ENCODE measurements at places on chromosomes 3 and 15.

GRCh38 chr3:58326267-58326900 lies 6.3 kb upstream of the PXK start:
- DNase-seq = no peak

- DNase-seq = no peak
Observed at GRCh38 chr15:82079736-82080135, 33.9 kb upstream of the MEX3B start.

GRCh38 chr3:16486201-16486600 lies 27.3 kb downstream of the RFTN1 start:
- no peak for DNase-seq

- DNase-seq = no peak
Observed at GRCh38 chr3:52182196-52182595, 15.8 kb upstream of the ALAS1 start.

DNA sequence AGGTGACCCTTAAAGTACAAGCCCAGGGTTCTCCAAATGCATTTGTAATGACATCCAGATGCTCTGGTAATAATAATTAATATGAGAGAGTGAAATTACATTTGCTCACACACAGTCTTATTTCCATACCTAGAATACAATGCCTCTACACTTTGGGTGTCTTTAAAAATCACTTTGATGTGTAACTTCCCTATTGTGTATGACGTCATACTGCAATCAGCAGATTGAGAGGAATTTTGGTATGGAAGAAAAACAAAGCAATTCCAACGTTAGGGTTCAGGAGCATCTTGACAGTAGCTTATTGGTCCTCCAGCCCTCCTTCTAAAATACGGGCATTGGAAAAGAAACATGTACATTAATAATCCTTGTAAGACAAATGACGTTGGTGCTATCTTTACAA lies 670.6 kb upstream of the ZNF385D start:
- no peak for DNase-seq

- no peak for DNase-seq
Observed at GRCh38 chr3:110493438-110494092, 578.1 kb upstream of the NECTIN3 start.

DNA sequence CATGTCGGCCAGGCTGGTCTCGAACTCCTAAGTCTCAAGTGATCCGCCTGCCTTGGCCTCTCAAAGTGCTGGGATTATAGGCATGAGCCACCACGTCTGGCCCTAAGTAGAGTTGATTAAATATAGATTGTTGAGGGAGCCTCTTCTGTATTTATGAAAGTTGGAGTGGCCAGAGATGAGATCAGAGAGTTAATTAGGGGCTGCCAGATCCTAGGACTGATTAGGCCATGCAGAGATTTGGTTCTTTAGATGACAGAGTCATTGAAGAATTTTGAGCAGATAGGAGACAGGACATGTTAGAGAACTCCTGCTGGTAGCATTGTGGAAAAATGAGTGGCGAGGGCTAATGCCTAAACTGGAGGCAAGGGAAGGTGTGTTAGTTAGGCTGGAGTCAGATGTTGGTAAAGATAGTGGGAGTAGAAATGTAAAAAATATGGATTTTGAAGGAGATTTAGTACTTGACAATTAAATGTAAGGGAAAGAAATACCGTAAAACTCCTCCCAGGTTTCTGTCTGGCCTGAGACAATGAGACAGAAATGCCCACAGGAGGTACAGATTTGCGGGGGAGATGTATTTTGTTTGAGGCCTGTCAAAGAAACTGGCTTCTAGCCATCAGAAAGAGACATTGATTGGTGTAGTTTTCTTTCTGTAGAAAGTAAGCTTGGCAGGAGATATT lies 23.4 kb downstream of the SACM1L start:
- DNase-seq = peak; percentile 66

GRCh38 chr3:159077860-159078259 lies 276.0 kb downstream of the MFSD1 start:
- DNase-seq = no peak

DNA sequence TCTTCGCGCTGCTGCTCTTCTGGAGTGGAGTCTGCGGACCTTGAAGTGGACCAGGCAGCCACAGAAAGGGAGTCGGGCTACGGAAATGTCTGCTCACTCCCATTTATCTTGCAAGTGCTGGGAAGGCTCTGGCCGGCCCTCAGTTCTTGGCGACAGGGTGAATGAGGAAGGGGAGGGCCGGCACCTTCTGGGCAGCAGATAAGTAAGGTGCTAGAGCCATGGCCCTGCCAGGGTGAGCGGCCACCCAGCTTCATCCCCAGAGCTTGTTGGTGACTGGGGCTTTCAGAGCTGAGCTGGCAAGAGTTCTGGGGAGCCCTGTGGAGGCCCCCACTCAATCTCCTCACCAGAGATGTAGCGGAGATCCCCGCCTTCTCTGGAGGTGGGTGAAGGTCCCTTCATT lies 103.5 kb downstream of the ASB7 start:
- no peak for DNase-seq

DNA sequence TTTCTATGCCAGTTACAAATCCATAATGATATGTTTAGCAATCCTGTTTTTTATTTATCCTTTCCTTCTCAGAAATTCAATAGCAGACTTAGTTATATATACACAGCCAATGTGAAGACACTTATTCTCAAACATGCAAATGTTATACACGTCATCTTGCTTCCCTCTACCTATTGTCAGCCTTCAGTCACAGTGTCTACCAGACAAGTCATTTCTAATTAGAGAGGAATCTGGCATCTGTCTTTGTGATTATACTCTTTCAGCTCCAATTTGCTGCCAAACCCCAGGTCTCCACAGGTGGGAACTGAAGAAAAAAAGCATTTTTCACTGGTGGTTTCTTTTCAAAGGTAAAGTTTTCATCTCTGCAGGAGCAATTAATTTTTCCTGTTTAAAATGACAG lies 793.1 kb downstream of the AGBL1 start:
- no peak for DNase-seq

DNA sequence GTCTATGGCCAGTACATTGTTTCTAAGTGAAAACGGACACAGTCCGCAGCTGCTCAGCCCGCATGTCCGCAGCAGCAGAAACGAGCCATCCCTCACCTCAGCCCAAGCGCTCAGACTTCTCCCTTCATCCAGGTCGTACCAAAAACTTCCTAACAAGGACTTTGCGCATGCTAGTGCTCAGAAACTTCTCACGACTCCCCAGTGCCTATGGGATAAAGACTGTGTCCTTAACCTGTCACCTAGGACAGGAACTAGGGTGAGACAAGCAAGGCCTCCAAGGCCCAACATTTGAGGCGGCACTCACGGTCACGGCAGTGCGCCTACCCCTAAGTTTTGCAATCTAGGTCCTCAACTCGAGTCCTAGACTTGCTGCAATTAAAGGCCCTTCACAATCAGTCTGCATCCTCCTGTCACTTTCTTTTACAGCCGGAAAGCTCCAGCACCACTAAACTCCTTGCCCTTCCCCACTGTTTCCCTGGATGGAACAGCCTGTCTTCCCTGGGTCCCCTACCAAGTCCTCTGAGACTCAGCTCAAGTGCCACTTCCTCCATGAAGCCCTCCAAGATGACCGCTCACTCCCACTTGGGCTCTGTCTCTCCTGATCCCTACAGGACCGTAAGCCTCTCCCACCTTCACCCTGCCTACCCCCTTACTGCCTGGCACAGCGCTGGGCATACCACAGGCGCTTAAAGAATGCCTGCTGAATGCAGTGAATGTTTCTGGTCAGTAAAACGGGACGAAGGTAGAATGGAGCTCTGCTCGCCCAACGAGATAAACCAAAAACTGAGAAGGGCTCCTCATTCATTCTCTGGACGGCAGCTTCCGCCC lies 1.2 kb downstream of the CLN6 start:
- DNase-seq = peak; percentile 37

DNA sequence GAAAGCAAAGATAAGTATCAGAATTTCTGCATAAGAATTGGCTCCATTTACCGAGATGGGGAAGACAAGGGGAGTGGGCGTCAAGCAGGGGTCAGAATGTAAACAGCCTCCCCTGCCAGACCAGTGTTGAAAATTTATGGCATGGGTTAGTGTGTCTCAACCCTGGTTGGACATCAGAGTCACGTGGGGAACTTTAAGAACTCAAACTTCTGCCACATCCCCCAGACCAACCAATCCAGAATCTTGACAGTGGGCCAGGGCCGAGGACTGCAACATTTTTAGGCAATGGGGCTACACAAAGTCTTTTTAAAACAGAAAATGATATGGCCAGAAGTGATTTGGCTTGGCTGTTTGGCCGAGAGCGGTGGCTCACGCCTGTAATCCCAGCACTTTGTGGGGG lies 14.3 kb upstream of the MASP1 start:
- DNase-seq = no peak

GRCh38 chr15:76062286-76062685 lies 2.5 kb downstream of the TMEM266 start:
- no peak for DNase-seq

- no peak for DNase-seq
Observed at GRCh38 chr3:195511136-195511535, 32.0 kb downstream of the PPP1R2 start.

- no peak for DNase-seq
Observed at GRCh38 chr3:88318067-88318466, 168.3 kb downstream of the C3orf38 start.

All from SK-N-DZ (cell line).